Prostate gland (tissue), 2 donors: ENCODE measurements at places on chromosomes 1 and 21. TPM values are rescaled to one million over a fixed set of nuclear protein-coding genes. Genes with fewer than 3 reads are reported as not detected.

- DNase-seq: no peak
- H3K4me1 ChIP-seq: no peaks in the 10 kb centered on the region
Observed at GRCh38 chr1:52707927-52708655, 9.9 kb upstream of the COA7 start.

The SPOCD1 gene
- not detected for total RNA-seq

DNA sequence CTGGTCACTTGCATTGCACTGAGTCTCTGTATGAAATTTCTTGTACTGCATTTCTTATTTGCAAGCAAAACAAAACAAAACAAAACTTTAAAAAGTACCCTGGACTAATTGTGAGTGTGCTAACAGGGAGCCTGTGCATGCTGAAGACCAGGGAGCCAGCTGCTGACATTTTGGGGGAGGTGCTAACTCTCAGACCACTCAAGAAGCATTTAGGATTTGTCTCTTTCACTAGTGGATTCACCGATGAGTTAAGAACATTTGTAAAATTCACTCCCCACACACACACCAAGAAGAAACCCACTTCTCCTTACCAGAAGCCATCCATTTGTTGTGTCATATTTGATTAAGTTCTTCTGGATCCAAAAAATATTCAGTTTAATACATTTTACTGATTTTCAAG lies 95.7 kb upstream of the C1orf105 start:
- H3K4me1 ChIP-seq: peaks cover 3% of the 10 kb centered on the region
- no peaks in the 10 kb centered on the region for H3K36me3 ChIP-seq
- DNase-seq: no peak
- H3K27me3 ChIP-seq: no peaks in the 10 kb centered on the region

The TARBP1 gene
- 33.0 TPM for total RNA-seq

GRCh38 chr1:229106526-229107125 lies 164.3 kb upstream of the RAB4A start:
- no peak overlapping the region for H3K4me3 ChIP-seq
- H3K27ac ChIP-seq: no peak overlapping the region
- peak; percentile 33 for DNase-seq
- no peaks in the 10 kb centered on the region for H3K27me3 ChIP-seq

The DMRTB1 gene
- total RNA-seq: not detected

- no peak overlapping the region for H3K4me3 ChIP-seq
- H3K36me3 ChIP-seq: no peaks in the 10 kb centered on the region
- no peaks in the 10 kb centered on the region for H3K27me3 ChIP-seq
- H3K4me1 ChIP-seq: no peaks in the 10 kb centered on the region
Observed at GRCh38 chr1:79353224-79353623, 346.7 kb upstream of the ADGRL4 start.

DNA sequence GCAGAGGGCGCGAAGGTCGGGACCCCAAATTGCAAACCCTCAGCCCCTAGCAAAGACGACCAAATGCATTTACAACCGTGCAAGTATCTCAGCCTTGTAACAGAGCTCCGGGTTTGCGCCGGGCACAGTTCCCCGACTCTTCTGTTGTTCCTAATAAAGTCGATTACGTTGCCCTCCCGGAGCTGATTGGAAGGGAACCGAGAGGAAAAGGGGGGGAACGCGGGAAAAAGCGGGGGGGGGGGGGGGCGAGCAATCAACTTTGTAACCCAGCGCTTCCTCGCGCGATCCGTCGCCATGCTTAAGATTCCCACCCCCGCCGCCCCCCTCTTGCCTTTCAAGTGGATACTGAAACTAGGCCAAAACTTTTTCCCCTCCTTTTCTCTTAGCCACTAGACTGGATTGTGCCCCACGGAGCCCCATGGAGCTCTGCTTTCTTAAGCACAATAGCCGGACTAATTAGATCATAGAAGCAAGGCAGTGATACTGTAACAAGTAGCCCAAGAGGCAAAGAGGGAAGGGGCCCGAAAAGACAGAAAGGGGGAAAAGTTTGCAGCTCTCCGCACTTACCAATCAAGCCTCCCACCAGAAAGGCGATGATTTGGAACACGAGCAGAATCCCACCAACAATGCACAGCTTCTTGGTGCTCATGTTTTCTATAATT lies 565 bp downstream of the WLS start:
- no peaks in the 10 kb centered on the region for H3K4me1 ChIP-seq
- DNase-seq: peak; percentile 83
- H3K27me3 ChIP-seq: no peaks in the 10 kb centered on the region

The EFHD2 gene
- 69.9 TPM for total RNA-seq

DNA sequence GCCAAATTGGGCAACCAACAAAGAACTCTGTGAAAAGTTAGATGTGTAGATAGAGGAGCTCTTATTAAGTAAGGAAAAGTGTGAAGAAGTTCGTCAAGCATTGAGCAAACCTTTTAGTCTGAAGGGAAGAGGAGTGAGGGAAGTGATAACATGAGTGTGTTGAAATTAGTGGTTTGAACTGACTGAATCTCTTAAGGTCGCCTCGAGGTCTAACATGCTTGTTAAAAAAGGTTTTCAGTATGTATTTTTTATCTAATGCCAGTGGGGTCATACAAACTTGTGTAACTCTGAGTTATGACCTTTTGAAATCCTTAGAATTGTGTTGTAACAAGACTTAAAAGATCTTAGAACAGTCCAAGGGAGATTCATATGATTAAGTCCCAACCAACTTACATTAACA lies 34.1 kb downstream of the SOAT1 start:
- no peak for DNase-seq
- H3K27ac ChIP-seq: no peak overlapping the region
- H3K36me3 ChIP-seq: no peaks in the 10 kb centered on the region
- no peaks in the 10 kb centered on the region for H3K27me3 ChIP-seq

- DNase-seq: no peak
- H3K27ac ChIP-seq: no peak overlapping the region
- H3K4me1 ChIP-seq: no peaks in the 10 kb centered on the region
- no peak overlapping the region for H3K4me3 ChIP-seq
- H3K36me3 ChIP-seq: no peaks in the 10 kb centered on the region
Observed at GRCh38 chr21:33619726-33620125, 21.8 kb downstream of the CRYZL1 start.

The MYBPHL gene
- not detected for total RNA-seq

DNA sequence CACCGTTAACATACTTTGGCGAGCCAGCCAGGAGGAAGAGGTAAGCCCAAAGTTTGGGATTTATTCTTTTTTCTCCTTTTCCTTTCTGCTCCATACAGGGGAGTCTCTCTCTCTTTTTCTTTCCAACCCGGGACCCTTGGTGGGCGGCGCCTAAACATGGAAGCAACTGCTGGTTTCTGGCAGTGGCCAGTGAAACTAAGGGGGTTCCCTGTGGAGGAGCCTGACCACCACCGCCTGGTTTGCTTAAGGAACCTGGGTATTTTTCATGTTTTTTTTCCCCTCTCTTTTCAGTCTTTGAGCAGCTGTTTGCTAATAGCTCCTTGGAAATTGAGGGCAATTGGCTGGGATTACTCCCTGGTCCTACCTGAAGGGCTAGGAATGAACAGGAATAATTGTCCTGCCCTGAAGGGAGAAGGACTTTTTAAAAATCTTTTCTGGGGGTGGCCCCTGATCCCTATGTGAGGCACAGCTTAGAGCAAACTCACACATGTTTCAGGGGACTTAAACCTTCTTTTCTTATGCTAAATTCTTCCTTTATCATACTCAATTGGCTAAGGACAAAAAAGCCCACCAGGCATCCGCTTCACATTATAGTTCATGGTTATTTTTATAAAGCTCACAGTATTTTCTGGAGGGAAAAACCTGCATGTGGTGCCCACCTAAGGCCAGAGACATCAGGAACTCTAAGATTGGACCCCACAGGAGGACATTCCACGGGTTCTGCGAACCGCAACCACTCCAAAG lies 61.3 kb upstream of the PLD5 start:
- DNase-seq: no peak
- H3K27me3 ChIP-seq: no peaks in the 10 kb centered on the region
- no peaks in the 10 kb centered on the region for H3K4me1 ChIP-seq
- H3K36me3 ChIP-seq: no peaks in the 10 kb centered on the region
- H3K27ac ChIP-seq: no peak overlapping the region
- no peak overlapping the region for H3K4me3 ChIP-seq

- H3K4me3 ChIP-seq: no peak overlapping the region
- no peaks in the 10 kb centered on the region for H3K36me3 ChIP-seq
Observed at GRCh38 chr1:30807318-30808066, 49.9 kb upstream of the LAPTM5 start.

The RNU1-4 gene
- under 0.01 TPM for total RNA-seq

DNA sequence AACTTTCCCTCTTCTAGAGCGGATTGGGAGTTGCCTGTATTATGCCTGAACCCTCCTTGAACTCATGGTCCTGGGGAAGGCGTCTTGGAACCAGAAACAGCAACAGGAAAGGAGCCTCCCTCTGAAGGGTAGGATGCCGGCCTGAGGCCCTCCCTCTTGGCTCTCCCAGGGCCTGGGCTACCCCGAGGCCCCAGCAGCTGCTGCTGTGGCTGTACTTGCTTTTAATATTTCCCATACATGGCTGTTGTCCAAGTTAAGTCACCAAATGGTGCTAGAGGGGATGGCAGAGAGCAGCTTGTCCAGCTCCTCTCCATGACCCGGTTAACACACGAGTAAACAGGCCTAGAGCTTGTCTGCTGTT lies 10.5 kb downstream of the CHRNB2 start:
- no peaks in the 10 kb centered on the region for H3K27me3 ChIP-seq
- no peak overlapping the region for H3K27ac ChIP-seq
- H3K36me3 ChIP-seq: peaks cover 7% of the 10 kb centered on the region
- no peak overlapping the region for H3K4me3 ChIP-seq
- no peaks in the 10 kb centered on the region for H3K4me1 ChIP-seq

GRCh38 chr1:109649491-109649914 lies 6.4 kb upstream of the GSTM4 start:
- no peak for DNase-seq
- no peaks in the 10 kb centered on the region for H3K4me1 ChIP-seq
- no peaks in the 10 kb centered on the region for H3K27me3 ChIP-seq
- no peak overlapping the region for H3K4me3 ChIP-seq
- H3K27ac ChIP-seq: no peak overlapping the region

- no peak for DNase-seq
- H3K36me3 ChIP-seq: no peaks in the 10 kb centered on the region
- H3K4me1 ChIP-seq: no peaks in the 10 kb centered on the region
- H3K4me3 ChIP-seq: no peak overlapping the region
- H3K27ac ChIP-seq: no peak overlapping the region
- no peaks in the 10 kb centered on the region for H3K27me3 ChIP-seq
Observed at GRCh38 chr21:44998086-44998620, 58.3 kb downstream of the SLX9 start.

The NR1I3 gene
- not detected for total RNA-seq

- H3K27ac ChIP-seq: no peak overlapping the region
- no peak overlapping the region for H3K4me3 ChIP-seq
- no peaks in the 10 kb centered on the region for H3K27me3 ChIP-seq
- no peaks in the 10 kb centered on the region for H3K36me3 ChIP-seq
Observed at GRCh38 chr1:23638188-23638619, 53.4 kb upstream of the RPL11 start.

The ELAPOR1 gene
- total RNA-seq: 102 TPM

The S100A1 gene
- total RNA-seq: 9.1 TPM

DNA sequence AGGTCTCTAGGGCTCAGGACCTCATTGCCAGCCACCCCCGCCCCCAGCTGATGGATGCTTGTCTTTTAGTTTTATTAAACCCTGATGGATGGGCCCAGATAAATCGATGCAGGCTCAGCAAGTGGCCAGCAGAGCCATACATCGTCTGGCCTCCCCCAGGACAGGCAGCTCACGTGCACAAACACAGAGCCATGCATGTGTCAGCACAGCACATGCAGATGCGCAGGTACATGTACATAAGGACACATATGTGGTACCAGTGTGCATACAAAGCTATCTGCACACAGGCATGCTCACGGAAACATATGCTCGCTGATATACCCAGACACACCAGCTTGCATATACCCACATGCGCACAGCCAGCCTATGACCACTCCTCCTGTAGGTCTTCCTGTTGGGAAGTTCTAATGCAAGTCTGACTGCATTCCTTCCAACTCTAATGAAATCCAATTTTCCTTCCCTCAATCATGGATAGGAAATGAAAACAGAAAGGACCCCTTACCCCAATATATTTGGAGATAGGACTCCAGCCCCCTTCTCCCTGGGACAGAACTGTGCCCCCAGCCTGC lies 897 bp downstream of the COL16A1 start:
- H3K27me3 ChIP-seq: no peaks in the 10 kb centered on the region
- H3K4me3 ChIP-seq: peak overlapping the region; percentile 31
- peak overlapping the region; percentile 73 for H3K27ac ChIP-seq
- H3K36me3 ChIP-seq: no peaks in the 10 kb centered on the region
- H3K4me1 ChIP-seq: peaks cover 17% of the 10 kb centered on the region

GRCh38 chr1:50454911-50455310 lies 31.7 kb upstream of the DMRTA2 start:
- H3K27ac ChIP-seq: no peak overlapping the region
- no peak overlapping the region for H3K4me3 ChIP-seq
- H3K27me3 ChIP-seq: no peaks in the 10 kb centered on the region
- no peaks in the 10 kb centered on the region for H3K36me3 ChIP-seq

DNA sequence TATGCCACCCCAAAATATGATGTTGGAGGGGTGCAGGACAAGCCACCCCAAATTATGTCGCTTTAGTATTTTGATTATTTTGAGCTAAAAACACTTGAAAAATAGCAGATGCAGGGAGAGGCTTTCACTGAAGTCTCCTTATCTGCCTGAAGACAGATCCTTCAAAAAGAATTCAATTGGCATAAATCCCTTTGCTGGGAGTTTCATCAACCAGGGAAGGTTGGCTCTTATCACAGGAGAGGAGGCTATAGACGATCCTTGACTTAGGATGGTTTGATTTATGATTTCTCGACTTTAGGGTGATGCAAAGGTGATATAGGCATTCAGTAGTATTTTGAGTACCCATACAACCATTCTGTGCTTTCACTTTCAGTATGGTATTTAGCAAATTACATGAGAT lies 97.8 kb upstream of the CAMK1G start:
- H3K27me3 ChIP-seq: no peaks in the 10 kb centered on the region
- DNase-seq: no peak
- H3K36me3 ChIP-seq: no peaks in the 10 kb centered on the region
- H3K4me1 ChIP-seq: no peaks in the 10 kb centered on the region
- H3K27ac ChIP-seq: no peak overlapping the region

The SPRR2G gene
- not detected for total RNA-seq

DNA sequence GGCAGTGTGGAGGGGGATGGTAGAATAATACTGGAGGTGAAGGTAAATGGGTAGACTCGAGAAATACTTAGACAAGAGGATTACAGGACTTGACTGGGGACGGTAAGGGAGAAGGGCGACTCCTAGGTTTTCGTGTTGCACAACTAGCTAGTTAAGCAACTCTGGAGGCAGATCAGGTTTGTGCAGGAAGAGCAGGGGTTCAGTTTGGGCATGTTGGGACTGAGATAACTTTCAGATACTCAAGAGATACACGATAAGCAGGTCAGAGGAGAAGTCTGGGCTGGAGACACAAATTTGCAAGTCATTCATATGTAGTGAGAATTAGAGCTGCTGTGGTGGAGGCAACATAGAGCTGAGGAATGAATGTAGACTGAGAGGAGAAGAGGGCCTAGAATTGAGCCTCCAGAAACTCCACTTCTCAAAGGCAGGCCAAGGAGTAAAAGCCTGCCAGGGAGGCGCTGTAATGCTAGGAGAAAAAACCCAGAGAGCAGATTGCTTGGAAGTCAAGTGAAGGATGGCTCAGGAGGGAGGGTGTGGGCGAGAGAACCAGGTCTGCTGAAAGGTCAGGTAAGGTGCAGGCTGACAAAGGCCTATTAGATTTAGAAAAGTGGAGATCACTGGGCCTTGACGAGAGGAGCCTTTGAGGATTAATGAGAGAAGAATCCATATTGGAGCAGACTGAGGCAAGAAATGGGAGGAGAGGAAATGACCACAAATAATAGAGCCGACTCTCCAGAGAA lies 20.8 kb downstream of the MAB21L3 start:
- H3K27ac ChIP-seq: no peak overlapping the region
- H3K27me3 ChIP-seq: no peaks in the 10 kb centered on the region
- DNase-seq: peak; percentile 26

- H3K27me3 ChIP-seq: no peaks in the 10 kb centered on the region
- no peaks in the 10 kb centered on the region for H3K36me3 ChIP-seq
- DNase-seq: no peak
Observed at GRCh38 chr1:221965252-221965651, 223.4 kb upstream of the DUSP10 start.
